Tibial artery (tissue), 4 donors: ENCODE measurements at places on chromosomes 16 and 17.

GRCh38 chr17:7156342-7156940 is 22.7 kb downstream of the ASGR1 start:
- DNase-seq: no peak

- DNase-seq: no peak
Measured at GRCh38 chr16:49883076-49884014, 27.4 kb upstream of the ZNF423 start.

GRCh38 chr17:148757-149156 is 11.4 kb downstream of the SCGB1C2 start:
- peak; percentile 35 for DNase-seq

DNA sequence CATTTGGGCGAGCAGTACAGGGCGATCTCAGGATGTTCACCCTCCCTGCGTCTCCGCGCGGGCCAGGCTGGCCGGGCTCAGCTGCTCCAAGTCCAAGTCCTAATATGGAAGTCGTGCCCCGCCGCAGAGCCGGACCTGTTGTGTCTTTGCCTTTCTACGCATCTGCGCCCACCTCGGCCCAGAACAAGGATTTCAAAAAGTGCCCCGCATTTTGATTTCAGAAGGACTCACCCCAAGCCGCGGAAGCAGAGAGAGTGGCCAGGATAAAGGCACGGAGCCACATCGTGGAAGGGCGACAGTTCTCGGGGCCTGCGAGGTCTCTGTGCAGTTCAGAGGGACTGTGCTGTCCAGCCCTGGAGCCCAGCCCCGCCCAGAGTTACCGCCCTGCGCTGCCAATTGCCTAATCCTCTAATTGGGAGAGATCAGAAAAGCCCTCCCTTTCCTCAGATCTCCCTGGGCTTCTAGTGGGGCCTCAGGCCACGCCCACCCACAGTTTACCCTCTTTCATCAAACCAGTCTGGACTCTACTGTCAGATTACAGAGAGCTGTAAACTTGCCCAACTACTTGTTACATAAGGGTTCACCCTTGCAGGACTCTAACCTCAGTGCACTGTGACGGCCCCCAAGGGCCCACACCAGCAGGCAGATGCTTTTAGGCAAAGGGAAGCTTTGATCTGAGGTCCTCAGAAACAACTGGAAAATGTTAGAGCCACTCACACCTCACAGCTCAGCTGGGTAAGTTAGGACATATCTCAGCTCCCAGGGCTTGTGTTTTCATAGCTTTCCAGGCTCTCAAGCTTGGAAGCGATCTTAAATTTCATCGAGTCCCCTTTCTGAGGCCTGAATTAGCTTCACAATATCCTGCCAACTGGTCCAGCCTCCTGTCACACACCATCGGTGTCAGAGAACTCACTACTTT is at the start of gene CES1:
Gene CES1, minus strand, starts transcription at position 324 of the 919 bp plus-strand sequence. Its CDS starts 41 bp downstream, at position 283.
- peak; percentile 85 for DNase-seq

DNA sequence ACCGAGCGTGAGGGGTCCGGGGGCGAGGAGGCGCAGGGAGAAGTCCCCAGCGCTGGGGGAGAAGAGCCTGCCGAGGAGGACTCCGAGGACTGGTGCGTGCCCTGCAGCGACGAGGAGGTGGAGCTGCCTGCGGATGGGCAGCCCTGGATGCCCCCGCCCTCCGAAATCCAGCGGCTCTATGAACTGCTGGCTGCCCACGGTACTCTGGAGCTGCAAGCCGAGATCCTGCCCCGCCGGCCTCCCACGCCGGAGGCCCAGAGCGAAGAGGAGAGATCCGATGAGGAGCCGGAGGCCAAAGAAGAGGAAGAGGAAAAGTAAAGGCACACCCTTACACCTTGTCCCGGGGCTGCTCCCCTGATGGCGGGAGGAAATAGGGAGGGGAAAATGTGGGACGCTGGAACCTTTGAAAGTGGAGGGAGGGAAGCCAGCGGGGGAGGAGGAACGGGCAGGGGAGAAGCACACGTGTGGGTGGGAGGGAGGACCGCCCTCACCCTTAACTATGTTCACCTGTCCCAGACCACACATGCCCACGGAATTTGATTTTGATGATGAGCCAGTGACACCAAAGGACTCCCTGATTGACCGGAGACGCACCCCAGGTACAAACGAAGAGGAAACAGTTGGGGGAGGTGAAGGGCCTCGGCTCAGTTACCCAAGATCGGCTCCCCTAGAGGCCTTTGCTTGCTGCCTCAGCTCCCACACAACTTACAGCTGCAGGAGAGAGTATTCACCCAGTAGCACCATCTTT is 916 bp downstream of the PAGR1 start:
- peak; percentile 90 for DNase-seq

DNA sequence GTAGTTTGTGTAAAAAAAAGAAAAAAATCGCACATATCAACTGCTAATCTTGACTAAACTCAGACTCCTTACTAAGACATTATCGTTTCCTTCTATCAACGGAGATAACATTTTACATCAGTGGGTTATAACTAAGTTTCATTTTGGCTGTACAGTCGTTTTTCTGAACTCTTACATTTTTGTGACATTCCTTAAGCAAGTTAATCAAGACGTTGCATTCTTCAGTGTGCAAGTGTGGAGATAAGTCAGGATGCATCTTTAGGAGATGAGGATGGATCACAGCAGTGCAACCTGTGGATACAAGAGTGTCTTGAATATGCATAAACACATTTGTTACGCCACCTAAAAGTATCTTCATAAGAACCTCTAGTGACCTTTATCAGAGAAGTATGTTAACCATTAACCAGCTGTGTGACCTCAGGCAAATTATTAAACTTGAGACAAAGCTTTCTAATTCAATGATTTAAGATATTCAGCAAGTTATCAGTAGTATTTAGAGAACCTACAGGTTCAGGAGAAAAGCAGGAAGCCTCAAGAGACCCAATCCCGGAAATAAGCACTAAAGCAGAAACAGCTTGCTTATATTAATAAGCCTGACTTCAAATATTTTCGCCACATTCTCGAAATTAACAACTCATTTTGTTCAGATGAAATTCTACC is 9.4 kb downstream of the CMC2 start:
- no peak for DNase-seq

DNA sequence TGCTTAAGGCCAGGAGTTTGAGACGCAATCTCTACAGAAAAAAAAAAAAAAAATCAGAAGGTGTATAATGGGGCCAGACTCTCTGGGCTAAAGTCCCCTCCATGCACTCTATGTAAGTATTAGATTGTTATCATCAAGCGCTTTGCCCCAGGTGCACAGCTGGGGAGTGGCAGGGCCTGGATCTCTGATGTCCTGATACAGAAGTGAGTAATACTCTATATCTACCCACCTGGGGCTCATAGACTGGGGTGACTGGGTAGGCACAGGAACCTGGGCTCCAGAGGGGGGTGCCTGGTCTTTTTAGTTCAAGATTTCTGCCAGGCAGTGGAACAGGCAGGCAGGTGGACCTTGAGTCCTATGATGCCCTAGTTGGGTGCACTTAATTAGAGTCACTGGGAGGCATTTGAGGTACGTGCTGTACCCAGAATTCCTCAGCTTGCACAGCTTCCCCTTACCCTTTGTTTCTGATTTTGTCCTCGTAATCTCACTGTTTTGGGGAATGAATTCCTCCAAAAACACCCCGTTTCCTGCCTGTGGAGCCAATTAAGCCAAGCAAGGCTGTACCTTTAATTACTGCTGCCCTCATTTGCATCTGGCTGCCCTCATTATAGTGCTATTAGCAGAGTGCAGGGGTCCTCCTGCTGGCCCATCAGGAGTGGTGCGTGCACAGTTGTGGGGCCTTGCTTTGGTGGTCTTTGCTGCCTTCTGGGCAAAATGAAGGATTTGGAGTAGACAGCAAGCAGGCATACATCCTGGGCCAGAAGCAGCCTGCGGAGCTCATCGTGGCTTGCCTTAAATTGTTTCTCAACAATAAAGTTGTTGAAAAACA is 239.0 kb downstream of the SNX29 start:
- DNase-seq: no peak

- DNase-seq: peak; percentile 48
Measured at GRCh38 chr17:21017861-21018260, 24.9 kb downstream of the USP22 start.

DNA sequence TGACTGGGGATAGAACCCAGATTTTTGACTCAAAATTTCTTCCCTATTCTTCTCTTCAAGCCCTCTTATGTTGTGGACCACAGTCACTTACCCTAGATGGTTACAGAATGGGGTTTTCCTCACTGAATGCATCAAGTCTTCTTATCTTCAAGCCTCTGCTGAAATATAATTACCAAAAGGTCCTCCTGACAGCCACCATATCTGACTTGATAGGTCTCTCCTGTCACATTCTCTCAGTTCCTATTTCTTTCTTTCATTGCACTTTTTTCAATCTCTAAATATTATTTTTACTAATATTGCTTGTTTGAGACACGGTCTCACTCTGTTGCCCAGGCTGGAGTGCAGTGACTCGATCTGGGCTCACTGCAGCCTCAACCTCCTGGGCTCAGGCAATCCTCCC is 1.1 kb upstream of the COPZ2 start:
- no peak for DNase-seq

DNA sequence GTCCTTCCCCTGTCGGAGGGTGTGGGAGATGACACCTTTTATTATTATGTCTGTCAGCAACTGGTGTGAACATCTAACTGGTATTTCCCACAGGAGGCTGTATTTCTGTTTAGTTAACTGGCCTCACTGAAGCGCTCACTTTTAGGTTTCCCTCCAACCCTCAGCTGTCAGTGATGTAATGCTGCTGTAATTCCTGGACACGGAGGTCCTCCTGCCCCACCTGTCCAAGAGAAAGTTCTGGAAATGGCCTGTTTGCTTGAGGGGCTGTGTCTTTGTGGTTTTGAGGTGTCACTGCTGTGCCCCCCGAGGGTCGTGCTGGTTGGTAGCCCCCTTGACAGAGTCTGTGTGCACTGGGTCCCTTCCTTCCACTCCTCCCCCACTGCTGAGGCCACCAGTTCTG is 11.5 kb downstream of the KCNJ12 start:
- DNase-seq: no peak

GRCh38 chr16:66370786-66371684 is 4.5 kb downstream of the CDH5 start:
- DNase-seq: peak; percentile 57

- DNase-seq: no peak
Measured at GRCh38 chr16:56974549-56975300, 13.0 kb downstream of the CETP start.

DNA sequence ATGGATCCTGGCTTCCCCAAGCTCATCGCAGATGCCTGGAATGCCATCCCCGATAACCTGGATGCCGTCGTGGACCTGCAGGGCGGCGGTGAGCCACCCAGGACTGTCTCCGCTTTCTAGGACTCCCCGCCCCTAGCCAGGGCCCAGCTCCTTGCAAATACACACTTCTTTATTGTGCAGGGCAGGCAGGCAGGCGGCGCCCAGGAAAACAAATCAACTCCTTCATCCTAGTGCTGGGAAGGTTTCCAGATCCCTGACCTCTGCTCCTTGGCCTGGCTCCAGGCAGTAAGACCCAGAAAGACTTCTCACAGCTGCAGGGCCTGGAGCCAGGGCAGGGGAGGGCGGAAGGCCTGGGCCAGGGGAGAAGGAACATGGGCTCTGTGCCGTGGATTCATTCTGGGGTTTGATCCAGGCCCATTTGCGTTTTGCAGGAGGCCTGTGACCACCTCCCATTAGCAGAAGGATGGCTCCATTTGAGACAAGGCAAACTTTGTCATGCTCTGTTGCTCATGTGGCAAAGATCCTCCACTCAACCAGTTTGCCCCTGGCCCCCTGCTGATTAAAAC is 6.0 kb upstream of the LPCAT2 start:
- peak; percentile 92 for DNase-seq

- no peak for DNase-seq
Measured at GRCh38 chr16:8795818-8796217, 1.6 kb downstream of the TMEM186 start.

DNA sequence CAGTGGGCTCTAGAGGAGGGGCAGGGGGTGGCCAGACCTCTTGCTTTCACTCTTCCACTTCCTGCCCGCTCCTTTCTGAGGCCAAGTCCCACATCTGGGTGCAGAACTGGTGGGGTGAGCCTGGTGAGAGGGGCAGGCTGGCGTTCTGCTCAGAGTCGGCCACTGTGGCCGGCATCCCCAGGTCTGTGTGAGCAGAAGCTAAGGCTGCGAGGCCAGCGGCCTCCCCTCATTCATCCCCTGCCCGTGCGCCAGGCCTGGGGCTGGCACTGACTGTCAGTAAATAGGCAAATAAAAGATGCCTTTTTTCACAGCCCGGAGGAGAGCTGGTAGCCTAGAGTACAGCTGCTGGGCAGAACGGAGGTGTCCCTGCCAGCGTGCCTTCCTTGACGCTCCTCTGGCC is 1.2 kb downstream of the DEF8 start:
- no peak for DNase-seq

DNA sequence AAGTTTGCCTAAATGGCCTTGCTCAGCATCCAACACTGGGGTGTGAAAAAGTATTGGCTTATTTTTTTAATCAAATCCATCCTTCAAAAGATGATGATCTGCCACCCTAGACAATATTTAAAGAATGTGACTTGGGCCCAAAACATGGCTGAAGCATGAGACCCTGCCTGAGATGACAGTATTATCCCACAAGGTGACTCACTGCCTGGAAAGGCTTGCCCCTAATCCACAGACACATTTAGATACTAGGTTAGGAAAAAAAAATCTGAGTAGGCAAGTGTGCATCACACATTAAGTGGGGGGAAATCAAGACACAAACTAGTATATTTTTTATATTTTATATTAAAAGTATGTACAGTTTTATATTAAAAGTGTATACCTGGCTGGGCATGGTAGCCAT is 38.4 kb downstream of the TOM1L2 start:
- no peak for DNase-seq

DNA sequence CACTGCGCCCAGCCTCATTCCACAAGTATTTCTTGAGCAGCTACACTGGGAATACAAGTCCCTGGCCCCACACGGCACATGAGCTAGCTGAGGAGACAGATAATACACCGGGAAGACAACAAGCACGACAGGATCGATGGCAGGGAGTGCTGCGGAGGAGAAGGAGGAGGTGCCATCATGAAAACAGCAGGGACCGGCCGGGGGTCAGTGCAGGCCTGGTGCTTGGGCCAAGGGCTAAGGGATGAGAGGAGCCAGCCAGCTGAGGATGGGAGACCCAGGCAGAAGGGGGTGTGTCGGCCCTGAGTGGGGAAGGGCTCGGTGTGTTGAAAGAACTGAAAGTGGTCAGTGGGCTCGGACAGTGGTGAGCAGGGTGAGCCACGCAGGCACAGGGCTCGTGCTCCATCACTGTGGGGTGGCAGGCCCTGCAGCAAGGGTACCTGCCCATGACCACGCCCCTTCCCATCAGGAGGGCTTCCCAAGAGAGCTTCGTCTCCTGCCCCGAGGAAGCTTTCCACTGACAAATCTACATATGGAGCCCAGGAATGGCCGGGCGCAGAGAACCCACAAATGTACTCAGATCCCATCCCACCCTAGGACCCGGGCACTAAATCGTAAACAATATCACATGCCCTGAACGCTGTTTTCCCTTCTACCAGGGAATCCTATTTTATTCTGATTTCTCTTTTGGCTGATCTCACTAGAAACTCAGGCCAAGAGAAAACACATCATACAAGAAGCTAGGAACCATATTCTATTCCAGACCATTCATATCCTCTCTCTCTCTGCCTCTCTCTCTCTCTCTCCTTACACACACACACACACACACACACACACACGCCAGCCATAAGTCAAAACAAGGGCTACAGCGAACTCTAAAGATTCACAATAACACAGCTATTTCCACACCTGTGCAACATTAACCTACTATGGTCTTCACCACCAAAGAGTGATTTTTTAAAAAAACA is 50.7 kb upstream of the TNRC6C start:
- no peak for DNase-seq

GRCh38 chr16:89695875-89696669 is 5.4 kb downstream of the SPATA2L start:
- no peak for DNase-seq

- DNase-seq: no peak
Measured at GRCh38 chr17:83009414-83010205, 69.8 kb upstream of the METRNL start.

GRCh38 chr17:8909586-8910270 is 42.3 kb upstream of the PIK3R6 start:
- DNase-seq: no peak
